Stimulated activated CD4-positive, alpha-beta T cell treated with anti-CD3 and anti-CD28 coated beads, TNF-alpha, amount 100 ng/mL, for 1 hour (primary cell): ENCODE measurements at places on chromosomes 3 and 15.

- DNase-seq, result peak; percentile 35
Measured at GRCh38 chr15:85689729-85690128, 105.0 kb downstream of the KLHL25 start.

GRCh38 chr3:64353226-64353625 is 128.0 kb upstream of the PRICKLE2 start:
- no peak for DNase-seq

GRCh38 chr3:188861842-188862744 is 309.7 kb upstream of the TPRG1 start:
- DNase-seq, result no peak

DNA sequence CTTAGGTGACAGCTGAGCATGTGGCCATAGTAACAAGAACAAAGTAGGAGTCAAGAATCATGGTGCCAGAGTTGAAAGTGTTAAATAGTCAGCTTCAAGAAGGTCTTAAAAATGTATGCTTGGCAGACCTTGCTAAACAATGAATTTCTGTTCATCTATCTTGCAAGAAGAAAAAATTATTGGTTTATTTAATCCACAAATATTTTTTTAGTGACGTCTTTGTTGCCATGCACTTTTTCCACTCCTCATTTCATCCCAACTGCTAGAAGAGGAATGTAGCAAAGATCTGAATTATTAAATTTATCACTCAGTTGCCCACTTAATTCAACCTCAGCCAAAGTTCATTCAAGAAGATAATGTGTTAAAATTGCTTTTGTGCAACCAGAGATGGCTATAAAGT is 3.2 kb upstream of the SLC4A7 start:
- DNase-seq, result no peak

- no peak for DNase-seq
Measured at GRCh38 chr3:72272356-72272755, 487.4 kb upstream of the PROK2 start.

- DNase-seq, result no peak
Measured at GRCh38 chr15:88898736-88899135, 3.4 kb upstream of the HAPLN3 start.

DNA sequence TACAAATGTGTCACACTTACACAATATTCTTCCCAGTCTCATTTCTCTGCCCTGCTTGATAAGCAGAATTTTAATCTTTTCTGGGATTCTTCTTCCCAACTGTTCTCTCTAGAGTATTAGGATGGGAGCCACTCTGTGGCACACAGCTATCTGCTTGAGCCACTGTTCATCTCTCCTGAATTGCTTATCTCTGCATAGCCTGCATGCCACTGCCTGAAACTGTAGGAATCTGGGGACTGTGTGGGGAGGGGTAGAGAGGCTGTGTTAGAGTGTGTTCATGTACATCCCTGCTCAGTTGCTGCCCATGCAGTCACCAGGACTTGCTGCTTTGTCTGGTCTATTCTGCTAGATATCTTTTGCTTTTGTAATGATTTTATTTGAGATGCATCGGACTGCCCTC is 2.3 kb upstream of the OR4F6 start:
- DNase-seq, result no peak

DNA sequence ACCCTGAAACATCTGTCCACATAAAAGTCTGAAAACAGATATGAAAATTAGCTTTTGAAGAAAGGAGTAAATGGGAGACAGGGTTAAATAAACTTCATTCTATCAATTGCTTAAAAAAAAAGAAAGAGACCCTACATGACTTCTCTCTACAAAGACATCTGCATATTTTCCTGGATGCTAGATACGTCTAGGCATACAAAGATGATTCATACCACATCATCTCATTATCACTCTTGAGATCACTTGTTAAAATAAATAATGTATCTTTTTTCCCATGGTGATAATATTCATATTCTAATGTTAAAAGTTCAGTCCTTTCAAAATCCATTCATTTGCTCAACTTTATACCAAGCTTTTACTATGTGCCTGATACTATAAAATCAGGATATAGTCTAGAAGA is 295.8 kb downstream of the MAGI1 start:
- no peak for DNase-seq

- DNase-seq, result no peak
Measured at GRCh38 chr3:58112185-58112535, 98.6 kb downstream of the DNASE1L3 start.

GRCh38 chr3:187722206-187722612 is 19.9 kb upstream of the RTP2 start:
- DNase-seq, result no peak

- no peak for DNase-seq
Measured at GRCh38 chr15:48858401-48858800, 19.5 kb upstream of the EID1 start.

DNA sequence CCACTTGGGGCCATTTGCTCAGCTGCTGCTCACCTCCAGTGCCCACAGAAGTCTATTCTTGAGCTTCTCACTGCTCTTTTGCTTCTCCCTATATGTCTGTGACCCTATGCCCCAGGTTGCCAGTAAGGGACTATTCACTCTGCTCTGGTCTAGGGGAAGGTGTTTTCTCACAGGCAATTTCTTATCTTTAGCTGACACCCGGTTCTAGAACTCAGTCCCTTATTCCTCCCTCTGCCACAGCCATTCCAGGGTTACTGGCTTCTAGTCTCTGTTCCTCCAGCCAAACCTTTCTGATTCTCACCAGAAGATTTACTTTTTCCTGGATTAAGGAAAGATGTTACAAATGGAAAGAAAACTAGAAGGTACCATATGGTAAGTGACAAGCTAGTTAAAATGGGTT is 574.0 kb downstream of the NTRK3 start:
- no peak for DNase-seq

DNA sequence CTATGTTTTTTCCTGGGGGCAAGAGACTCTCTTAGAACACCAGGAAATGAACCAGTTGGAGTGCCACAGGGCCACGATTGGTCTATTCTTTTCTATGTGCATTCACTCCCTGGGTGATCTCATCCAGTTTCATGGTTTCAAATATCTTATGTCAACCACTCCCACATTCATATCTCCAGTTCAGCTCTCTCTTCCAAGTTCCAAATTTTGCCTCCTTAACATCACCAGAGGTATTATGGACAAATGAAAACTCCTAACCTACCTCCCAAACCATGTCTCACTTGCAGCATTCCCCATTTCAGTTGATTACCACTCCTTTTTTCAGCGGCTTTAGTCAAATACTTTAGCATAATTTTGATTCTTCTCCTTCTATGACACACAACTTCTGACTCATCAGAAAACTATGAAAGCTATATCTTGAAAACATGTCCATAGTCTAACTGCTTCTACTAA is 203.1 kb upstream of the SEMA6D start:
- DNase-seq, result no peak

DNA sequence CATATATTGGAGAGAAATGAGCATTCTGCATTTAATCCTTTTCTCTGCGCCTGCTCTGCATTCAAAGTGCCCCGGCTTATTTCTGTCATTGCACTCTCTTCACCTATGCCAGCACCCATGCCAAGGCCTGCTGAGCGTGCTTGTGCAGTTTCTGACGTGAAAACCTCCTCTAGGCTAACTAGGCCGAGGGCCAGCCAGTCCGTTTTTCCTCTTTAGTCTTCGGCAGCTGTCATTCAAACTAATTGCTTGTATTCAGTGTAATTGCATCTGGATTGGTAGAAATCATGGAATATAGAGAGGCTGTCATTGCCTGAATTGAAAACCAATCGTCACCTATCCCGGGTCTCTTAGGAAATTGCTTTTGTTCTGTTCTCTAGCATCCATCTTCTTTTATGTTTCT is 94.0 kb downstream of the ARPP21 start:
- no peak for DNase-seq

GRCh38 chr3:81198756-81199155 is 562.7 kb downstream of the GBE1 start:
- DNase-seq, result no peak

- DNase-seq, result no peak
Measured at GRCh38 chr15:55574096-55574495, 14.0 kb downstream of the PYGO1 start.

DNA sequence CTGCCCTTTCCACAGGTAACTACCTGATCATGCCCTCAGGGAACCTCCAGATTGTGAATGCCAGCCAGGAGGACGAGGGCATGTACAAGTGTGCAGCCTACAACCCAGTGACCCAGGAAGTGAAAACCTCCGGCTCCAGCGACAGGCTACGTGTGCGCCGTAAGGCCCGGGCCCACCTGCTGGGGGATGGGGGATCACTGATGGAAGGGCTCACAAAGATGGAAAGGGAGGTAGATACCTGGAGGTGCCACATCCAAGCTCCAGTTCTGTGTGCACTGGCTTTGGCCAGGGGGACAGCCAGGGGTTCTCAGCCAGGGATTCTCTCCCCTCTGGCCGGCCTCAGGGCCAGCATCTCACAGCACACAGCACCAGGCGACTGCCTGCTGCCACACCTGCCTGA is 59.4 kb downstream of the BOC start:
- no peak for DNase-seq

DNA sequence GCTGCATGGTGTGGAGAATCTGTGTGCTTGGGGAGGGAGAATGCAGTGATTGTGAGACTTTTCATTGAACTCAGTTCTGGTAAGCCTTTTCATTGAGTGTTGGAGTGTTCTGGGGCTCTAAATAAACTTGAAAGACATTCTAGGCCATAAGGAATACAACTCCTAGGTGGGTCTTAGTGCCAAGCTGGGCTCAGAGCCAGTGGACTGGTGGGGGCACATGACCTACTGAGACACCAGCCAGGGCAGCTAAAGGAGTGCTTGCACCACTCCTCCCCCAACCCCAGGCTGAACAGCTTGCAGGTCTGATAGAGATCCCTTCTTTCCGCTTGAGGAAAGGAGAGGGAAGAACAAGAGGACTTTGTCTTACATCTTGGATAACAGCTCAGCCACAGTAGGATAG is 21.7 kb upstream of the KPNA4 start:
- DNase-seq, result no peak

DNA sequence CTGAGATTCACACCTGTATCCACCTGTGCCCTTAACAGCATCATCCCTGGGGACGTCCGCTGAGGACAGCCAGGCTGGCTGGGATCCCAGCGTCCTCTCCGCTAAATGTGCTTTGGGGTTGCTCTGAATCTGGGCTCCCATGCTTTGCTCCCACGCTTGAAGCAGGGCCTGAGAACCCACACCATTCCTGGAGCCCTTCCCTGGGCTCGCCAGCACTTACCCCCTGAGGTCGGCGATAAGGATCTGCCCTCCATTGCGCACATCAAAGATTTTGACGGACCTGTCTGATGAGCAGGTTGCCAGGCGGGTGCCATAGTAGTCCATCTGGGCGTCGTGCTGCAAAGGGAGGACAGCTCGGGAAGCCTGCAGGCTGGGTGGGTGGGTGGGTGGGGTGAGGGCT is 5.8 kb downstream of the SEC13 start:
- no peak for DNase-seq

DNA sequence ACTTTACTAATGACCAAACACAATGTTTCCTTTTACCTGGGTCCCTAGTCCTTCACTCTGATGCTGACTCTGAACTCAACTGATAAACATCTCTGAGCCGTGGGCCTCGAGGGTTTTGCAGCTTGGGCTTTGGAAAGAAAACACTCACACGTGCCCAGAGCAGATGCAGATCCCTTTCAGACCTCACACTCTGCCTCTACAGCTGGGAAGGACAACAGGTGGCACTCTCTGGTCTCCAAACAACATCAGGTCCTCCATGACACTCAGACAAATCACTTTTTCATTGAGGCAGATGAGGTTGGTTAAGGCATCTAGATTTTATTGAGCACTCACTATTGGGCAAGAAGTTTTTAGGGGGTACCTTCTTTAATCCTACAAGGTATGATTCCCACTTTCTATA is 64.7 kb upstream of the NTRK3 start:
- no peak for DNase-seq

DNA sequence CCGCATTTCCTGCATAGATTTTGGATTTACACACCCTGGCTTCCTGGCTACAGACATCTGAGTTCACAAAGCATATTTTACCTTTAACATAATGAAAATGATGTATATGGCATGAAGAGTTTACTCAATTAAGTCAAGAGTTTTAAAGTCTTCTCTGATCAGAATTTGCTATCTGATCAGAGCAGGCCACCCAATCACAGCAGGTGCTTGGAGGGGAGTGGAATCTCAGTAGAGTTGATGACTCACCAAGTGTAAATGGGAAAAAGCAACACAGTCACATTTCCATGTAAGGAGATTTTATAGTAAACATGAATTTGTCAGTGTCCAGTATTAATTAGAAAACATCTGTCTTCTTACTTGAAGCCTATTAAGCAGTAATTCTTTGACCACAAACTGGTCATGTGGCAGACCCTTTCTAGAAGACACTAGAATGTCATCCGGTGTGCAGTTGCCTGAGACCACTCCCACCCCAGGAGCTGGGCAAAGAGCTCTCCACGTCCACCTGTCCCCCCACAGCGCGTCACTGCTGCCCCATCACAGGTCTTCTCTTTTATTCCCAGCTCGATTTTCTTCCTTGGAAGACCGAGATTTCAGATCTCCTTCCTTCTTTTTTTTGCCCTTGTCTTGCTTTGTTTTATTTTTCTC is 10.8 kb downstream of the MESD start:
- DNase-seq, result no peak

GRCh38 chr3:86282106-86282787 is 708.7 kb downstream of the VGLL3 start:
- no peak for DNase-seq

DNA sequence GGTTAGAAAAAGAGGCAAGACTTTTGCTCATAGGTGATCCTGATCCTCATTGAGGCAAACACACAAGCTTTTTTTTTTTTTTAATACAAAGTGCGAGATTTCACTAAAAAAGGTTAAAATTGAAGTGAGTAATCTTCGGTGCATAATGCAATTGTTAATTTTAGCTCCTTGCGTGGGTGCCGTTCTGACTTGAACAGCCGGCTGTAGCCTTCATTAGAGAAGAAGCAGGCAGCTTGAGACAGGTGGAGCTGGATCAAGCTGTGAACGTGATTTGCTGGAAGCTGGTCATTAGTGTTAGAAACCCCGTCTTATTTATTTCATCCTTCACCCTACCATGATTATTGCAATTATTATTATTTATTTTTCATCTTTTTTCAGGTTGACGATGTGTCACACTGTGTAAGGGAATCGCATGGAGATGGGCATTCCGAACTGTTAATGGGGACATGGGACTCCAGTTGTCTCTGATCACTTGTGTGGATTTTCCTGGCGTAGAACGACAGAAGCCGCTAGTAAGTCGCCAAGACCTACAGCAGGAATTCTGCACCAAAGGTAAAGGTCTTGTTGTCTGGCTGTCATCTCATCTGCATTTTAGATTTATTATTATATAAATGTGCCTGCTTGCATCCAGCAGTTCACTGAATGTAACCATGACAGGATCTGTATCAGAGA is 40.2 kb downstream of the ARPP21 start:
- DNase-seq, result no peak

DNA sequence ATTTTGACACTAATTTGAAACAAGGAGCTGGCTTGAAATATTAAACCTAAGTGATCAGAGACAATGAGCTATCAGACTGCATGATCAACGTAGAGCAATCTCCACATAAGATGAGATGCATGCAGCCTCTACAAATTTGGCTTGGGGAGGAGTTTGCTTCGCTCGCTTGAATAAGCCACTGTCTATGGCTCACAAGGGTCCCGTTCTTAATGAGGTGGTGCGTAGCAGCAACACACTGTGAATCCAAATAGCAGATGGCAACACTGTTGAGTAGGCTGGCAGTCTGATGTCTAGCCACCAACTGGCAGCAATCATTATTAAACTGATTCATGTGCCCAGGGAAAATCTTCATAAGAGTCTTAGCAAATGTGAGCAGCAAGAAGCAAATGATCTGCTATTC is 125.4 kb upstream of the CCDC54 start:
- DNase-seq, result no peak
